Stimulated activated CD8-positive, alpha-beta memory T cell treated with anti-CD3 and anti-CD28 coated beads, Interleukin-4, amount 100 ng/mL, for 1 hour (primary cell): ENCODE measurements at places on chromosomes 12 and 14.

DNA sequence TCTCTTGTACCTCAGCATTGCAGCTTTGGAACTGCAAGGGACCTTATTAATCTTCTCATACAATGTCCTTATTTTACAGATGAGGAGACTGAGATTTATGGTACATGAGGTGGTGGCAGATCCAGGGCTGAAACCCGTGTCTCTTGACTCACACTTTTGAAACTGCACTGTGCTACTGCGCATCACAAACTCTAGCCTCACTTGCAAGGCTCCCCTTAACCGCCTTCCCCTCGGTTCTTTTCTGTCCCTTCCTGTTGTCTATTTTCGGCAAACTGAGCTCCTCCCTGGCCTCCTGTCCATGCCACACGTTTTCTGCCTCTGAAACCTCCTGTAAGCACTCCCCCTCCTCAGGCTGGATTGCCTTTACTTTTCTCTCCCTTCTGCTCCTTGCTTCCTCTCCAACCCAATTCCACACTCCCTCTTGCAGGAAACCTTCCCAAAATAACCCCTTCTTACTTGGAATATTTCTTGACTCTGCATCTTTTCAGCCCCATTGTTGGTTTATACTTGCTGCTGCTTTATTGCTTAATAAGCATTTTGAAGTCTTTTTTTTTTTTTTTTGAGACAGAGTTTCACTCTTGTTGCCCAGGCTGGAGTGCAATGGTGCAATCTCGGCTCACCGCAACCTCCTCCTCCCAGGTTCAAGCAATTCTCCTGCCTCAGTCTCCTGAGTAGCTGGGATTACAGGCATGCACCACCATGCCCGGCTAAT lies 72.4 kb upstream of the CISTR start:
- no peak for DNase-seq

DNA sequence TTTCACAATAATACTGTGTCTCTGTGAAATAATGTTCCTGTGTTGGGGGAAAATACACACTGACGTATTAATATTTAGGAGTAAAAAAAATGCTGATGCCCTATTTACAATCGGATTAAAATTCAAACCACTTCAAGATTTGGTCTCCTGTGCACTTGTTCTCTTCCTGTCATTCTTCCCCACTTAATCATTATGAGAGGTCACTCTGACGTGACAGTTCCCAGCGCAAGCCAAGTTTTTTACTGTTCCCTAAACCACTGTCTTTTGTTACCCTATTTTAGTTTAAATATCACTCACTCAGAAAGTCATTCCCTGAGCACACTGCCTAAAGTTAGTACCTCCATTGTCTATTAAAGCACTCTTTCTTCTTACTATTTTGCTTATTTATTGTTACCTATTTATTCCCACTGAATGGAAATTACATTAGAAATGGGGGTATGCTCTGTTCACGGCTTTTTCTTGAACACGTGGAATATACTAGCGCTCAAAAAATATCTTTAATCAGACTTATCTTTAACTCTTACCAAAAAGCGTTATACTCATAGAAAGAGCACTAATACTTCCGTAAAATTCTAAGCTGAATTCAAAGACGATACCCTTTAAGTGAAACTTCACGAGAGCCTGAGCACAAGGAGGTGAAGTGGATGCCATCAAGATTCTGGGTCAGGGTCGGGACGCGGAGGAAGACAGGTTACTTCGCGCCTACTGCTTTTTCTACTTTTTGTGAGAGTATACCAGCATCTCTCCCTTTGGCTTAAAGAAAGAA lies 670 bp upstream of the PSMA3 start:
- DNase-seq = no peak

DNA sequence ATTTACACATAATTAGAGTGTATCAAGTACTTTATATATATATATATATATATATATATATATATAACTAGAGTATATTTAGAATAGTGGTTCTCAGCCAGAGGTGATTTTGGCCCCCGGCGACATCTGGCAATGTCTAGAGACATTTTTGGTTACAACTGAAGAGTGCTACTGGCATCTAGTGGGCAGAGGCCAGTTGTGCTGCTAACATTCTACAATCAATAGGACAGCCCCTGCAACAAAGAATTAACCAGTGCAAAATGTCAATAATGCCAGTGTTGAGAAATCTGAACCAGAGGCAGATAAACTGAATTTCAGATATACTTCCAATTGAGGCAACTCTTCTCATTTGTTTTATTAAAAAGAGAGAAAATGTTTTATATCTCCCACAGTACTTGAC lies 8.9 kb downstream of the GTF2A1 start:
- no peak for DNase-seq

DNA sequence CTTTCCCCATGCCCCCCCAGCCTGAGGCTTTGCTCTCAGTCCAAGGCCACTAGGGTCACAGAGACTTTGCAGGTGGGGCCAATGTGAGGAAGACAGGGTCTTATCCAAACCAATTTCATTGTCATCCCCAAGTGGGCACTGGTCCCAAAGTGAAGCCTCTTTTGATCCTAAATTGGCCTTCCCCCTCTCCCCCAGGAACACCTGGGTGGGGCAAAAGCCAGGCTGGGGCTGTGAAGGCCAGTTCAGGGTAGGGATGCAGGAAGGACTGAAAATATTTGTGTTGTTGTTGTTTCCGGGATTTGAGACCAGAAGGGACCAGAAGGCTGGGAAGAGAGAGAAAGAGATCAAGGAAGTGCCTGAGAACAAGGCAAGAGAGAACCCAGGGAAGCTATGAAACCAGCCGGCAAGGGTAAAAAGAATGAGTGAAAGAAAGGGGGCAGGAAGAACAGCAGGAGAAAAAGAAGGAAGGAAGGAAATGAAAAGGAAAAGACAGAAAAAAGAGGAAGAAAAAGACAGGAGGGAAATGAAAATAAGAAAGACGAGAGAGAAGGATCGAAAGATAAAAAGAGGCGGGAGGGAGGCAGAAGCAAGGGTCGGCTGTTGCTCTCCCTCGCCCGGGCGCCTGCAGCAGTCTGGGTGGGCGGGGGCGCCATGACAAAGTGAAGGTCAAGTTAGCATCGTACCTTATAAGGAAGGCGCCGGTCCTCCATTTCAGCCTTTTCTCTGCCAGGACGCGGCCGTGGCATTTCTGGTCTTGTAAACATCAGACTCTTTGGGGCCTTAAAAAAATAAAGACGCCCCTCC lies 7.4 kb upstream of the HOXC11 start:
- DNase-seq = no peak

DNA sequence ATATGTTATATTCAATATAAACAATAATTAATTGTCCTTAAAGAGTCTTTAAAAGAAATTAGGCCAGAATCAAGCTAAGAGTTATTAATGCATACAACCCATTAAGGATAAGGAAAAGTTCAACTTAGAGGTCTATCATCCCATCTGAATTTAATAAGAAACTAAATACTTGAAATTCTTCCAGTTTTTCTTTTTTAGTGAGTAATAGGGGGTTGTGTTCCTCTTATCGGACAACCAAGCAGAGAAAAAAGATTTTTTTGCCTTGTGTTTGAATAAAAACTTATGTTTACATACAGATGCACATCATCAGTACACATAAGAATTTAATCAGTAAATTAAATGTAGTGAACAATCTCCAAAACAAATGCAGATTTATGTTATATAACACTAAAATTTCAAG lies 32.5 kb downstream of the PAWR start:
- DNase-seq = no peak

DNA sequence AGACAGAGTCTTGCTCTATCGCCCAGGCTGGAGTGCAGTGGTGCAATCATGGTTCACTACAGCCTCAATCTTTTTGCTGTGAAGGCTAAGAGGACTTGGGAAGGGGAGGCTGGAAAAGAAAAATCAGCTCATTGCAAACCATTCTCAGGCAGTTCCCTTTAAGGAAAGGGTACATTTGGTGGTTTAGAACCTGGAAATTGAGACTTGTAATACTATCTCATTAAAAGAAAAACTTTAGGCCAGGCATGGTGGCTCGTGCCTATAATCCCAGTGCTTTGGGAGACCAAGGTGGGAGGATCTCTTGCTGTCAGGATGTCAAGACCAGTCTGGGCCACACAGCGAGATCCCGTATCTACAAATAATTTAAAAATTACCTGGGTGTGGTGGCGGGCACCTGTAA lies 21.3 kb upstream of the TUBA1C start:
- DNase-seq = no peak

- no peak for DNase-seq
Observed at GRCh38 chr12:67826148-67826547, 163.1 kb upstream of the IFNG-AS1 start.

- DNase-seq = no peak
Observed at GRCh38 chr12:11833174-11833895, 183.9 kb downstream of the ETV6 start.

DNA sequence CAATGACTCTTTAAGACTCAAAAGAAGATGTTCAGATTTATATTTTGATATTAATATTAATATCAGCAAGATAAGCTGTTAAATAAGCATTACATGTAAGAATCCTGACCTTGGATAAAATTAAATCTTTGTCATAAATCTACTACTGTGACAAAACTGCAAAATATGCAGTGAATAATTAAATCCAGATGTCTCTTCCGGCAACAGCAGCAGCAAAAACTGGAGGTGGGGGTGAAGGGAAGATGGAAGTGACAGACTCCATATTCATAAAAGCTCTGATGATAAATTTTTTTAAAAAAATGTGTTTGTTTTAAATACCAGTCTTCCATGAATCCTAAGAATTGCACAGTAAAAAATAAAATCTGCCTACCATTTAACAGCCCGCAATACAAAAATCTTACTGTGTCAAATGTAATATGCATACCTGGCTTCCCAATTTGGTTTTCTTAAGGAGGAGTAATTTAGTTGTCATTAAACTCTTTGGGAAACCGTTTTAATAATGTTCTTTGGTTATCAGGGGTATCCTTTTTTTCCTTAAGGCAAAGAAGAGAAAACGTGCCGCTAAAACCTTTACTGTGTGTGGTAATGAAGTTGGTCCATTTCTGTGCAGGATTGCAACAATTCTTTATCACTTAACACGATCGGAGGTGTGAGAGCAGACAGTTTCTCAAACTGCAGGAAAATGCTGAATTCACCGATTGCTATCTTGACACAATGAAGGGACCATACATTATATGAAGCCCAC lies 478.2 kb downstream of the DIO2 start:
- DNase-seq = no peak

DNA sequence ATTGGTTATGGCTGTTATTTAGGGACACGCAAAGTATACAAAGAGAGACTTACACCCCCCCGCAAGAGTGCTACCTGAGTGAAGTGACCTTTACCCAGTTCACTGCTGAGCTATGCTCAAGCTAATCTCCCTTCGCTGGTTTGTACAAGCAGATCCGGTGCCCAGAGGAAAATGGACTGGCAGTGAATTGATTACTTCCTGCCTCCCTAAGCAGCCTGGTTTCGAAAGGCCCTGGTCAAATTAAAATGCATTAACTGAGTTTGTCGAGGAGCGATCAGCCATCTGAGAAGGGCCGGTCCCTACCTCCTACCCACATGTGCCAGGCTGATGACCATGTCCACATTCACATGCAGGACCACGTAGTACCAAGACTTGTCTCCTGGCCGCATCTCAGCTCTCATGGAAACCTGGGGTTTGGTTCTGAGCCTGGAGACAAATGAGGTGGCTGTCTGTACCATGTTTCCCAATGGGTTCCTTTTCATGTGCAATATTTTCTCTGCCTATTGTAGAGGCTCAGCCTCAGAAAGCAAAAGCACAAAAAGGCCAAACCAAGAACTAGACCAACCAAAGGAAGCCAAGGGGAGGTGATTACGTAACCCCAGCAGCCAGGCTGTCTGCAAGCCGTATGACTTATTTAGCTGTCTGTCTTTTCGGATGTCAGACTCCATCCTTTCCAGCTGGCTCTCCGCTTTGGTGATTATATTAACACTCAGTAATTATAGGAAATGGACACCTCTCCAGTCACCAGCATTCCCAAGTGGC lies 284.7 kb upstream of the PWP1 start:
- DNase-seq = no peak

DNA sequence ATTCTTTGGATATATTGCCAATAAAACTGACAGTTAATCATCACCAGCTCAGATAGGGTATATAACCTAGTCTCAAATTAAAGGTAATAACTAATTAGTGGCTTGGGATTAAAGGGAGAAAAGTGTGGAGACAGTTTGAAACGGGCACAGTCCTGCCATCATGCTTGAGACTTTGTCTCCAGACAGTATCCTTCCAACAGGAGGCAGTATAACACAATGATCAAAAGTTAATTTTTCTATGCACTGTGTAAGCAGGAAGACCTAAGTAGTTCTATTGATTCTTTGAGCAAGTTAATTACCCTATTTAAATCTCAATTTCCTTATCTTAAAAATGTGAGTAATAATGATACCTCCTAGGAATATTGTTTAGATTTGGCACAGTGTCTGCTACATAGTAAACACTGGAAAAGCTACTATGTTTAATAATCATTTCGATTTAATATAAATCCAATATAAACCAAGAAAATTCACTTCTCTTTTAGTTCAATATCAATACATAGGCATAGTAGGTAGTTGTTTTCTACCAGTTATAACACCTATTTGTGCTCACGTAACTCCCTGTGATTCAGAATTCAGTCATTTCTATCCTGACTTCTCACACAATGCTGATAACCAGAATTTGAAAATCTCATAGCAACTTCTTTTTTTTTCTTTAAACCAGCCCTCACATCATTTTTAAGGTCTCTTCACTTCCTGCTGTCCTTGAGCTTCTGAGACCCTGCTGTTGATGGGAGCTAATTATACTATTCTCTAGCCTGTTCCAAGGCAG lies 53.7 kb downstream of the GALNT4 start:
- DNase-seq = no peak
